ENCODE measurements at places on chromosomes 12 and 14.

DNA sequence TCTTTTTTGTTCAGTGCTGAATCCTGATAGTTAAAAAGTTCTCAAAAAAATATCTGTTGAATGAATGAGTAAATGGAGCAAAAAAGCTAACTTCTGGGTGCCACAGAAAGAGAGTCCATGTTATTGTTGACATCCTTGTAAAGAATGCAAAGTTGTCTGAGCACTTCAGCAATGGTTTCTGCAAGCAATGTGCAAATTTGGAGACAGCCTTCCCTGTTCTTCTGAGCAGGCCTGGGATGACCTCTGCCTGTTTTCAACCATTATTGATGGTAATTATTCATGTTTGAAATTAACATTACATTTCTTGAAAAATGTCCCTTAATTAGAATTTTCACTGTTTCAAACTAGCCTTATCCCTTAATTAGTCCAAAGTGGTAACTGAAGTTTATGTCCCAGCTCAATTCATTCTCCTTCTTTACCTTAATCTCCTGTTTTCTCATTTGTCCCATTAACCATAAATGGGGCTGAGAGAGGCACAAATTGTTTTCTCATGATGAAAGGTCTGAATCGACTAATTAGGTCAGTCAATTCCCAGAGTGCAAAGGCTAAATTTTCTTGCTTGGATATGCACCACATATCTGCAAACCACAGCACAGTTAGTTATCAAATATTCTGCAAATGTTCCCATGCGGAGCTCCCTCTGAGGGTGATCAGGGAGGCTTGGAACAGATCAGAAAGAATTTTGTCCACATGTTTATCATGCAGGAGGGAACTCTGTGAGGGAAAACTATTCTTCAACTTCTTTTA is 139.4 kb upstream of the KRR1 start:
- DNase-seq: no peak

DNA sequence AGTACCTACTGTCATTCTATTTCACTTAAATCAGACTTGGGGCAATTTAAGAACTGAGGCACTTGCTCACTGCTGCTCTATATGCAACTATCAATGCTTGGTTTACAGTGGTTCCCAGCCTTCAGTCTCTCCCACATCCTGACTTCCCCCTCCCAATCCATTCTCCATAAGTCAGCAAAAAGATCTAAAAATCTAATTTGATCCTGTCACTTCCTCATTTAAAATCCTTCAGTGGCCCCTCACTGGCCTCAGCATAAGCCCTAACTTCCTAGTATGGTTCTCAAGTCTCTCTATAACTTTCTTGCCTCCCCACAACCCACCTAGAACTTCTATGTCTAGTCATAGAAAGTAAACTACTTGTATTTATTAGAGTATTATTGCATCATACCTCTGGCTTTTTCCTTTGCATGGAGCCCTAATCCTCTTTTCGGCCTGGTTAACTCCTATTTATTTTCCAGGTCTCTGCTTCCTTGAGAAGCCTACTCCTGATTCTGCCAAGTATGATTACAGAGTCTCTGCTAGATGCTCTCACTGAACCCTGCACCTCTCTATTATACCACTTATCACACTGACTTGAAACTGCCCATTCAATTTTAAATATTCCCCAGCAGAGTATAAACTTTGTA is 130.6 kb downstream of the RALGAPA1 start:
- no peak for DNase-seq

DNA sequence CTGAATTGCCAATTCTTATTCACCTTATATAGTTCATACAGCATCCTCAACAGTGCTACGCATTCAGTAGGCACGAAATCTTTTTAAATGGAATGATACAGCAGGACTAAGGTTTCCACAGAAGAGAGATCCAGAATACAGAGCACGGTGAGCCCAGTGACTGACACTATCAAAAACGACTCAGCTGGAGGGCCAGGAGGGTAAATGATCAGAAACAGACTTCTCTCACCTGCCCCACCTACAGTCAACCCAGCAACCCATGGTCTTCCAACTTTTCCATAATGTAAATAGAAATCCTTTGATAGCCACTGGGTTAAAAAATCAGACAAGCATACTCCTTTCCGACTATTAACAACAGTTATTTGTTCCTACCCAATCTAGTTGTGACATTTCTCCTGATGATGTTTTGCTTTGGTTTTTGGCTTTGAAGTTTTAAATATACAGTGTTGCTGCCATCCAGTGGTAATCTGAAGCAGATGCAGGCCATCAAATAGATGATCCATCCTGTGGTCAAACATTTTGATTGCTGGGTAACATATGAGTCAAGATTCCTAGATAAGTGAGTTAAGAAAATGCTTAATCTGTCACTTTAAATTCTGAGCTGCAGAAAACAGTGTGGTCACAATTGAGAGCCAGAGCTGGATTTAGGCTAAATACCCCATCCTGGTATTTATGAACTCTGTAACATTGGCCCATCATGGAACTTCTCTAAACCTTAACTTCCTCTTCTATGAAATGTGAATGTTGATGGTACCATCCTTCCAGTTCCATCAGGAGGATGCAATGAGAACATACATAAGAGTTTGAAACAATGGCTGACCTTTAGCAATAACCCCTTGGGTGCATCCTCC is 42.0 kb downstream of the GPHB5 start:
- no peak for DNase-seq

DNA sequence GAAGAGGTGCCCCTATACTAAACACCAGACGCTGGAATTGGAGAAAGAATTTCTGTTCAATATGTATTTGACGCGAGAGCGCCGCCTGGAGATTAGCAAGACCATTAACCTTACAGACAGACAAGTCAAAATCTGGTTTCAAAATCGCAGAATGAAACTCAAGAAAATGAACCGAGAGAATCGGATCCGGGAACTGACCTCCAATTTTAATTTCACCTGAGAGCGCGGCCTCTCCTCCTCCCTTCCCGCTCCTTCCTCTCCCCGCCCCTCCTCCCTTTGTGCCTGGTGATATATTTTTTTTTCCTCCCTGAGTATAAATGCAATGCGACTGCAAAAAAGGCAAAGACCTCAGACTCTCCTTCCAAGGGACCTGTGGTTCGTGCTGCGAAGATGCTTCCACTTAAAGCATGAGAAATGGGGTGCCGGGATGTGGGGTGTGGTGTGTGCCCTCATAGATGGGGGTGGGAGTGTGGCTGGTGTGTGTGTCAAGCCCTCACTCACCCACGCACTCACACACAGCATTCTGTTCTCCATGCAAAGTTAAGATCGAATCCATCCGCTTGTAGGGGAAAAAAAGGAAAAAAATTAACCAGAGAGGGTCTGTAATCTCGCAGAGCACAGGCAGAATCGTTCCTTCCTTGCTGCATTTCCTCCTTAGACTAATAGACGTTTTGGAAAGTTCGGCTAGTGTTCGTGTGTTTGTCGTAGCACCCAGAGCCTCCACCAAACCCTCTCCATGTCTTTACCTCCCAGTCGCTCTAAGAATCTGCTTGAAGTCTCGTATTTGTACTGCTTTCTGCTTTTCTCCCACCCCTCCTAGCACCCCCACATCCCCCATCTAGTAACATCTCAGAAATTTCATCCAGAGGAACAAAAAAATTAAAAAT is 4.5 kb downstream of the HOXC10 start:
- no peak for DNase-seq

DNA sequence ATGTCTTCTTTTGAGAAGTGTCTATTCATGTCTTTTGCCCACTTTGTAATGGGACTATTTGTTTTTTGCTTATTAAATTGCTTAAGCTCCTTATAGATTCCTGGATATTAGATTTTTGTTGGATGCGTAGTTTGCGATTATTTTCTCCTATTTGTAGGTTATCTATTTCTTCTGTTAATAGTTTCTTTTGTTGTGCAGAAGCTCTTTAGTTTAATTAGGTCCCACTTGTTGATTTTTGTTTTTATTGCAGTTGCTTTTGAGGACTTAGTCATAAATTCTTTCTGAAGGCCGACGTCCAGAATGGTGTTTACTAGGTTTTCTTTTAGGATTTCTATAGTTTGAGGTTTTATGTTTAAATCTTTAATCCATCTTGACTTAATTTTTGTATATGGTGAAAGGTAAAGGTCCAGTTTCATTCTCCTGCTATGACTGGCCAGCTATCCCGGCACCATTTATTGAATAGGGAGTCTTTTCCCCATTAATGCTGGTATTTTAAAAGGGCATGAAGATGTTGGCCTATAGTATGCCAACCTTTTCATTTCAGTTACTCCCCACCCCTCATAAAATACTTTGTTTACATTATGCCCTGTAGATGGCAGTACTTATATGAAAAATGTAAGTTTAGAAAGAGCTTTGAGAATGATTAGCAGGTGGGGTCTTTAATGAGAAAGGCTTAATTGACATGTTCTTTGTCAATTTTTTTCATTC is 62.9 kb upstream of the PSMA6 start:
- DNase-seq: no peak

DNA sequence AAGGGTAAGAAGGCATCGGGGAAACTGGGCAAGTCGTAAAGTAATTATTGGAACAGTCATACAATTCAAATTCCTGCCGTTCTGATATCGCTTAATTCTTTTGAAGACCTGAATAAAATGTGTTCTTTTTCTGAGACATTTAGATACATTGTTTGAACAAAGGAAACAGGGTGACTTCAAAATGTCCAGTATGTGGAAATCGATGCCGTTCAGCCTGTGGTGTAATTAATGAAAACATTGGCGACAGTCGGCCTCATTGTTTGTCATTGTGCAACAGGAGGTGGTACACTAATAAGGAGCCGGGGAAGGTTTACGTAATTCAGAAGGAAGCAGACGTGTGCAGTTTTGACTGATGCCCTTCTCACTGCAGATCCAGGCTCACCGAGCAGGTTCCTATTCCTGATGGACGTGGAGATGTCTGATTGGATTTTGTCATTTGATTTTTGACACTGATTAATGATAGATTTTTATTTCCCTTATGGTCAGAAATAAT is 92.7 kb downstream of the BORCS5 start:
- DNase-seq: no peak

DNA sequence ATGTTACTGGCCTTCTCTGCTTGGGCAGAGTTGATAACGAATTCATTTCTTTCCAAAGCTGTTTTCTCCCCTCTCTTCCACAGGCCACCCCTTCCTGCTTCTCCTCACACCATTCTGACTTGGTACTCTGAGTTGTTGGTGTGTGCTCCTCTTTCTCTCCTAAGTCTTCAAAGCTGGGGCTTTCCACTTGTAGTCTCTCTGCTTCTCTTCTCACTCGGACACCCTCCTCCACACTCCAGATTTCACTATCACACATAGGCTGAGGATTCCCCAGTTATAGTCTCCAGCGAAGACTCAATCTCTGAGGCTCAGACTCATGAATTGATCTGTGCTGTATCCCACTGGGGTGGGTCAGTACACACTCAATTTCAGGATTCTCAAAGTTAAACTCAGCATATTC is 201.0 kb downstream of the SSPN start:
- no peak for DNase-seq

- no peak for DNase-seq
Measured at GRCh38 chr12:51908876-51909592, 1.7 kb downstream of the ACVRL1 start.

DNA sequence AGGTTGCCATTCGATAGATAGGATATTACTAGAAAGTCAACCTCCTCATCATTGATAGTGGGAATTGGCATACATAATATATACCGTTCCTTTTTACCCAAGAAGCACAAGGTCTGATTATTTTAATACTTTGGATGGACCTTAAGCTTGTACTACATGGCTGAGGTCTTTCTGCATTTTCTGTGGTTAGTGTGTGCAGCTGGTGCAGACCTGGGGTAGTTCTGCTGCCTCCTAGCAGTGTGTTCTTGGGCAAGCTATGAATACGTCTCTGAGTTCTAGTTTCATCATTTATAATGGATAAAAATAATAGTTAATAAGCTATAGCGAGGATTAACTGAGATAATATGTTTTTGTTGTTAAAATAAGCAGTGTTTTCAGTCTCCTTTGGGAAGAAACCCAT is 2.2 kb downstream of the ZDHHC17 start:
- no peak for DNase-seq

DNA sequence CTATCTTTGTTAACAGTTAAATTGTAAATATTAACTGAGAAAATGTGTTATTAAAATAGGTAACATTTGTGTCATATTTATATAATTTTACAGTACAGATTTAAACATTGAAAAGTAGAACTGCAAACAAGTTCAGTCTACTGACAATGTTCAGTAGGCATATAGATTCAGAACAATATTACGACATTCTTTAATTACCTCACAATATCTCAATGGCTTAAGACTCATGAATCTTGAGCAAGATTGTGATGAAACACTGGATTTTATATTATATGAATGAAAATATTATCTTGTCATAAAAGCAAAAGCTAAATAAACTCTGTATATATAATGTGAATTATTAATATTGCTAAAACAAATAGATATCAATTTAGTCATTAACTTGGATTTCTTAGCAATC is 194.9 kb downstream of the ADAMTS20 start:
- DNase-seq: no peak

DNA sequence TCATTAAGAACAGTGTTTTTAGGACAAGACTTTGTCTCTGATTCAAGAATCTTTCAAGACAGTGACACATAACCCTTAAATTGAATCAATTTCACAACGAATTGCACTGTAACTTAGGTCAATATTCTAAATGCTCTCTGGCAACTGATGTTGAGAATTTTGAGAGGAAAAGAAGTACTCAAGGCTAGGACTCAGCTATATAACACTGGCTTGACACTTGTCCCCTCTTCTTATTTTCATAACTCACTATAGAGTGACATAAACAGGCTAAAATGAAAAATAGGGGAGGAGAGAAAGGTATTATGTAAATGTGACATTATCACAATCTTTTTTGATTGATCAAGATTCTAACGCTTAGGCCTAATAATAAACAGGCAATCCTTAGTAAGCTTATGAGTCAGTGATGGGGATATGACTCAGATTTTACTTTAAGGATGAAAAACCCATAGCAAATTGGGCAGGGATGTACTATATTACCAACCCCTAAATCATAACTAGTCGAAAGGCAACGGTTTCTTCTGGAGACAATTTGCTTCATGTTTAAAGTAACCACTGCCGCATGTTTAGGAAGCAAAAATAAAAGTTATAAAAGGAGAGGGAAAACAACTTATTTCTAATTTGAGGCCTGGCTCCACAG is 10.9 kb downstream of the BTG1 start:
- DNase-seq: no peak

GRCh38 chr14:61894452-61895077 is 132.3 kb downstream of the SNAPC1 start:
- peak; percentile 27 for DNase-seq

GRCh38 chr14:100790502-100791347 is 35.2 kb upstream of the MEG3 start:
- DNase-seq: no peak

DNA sequence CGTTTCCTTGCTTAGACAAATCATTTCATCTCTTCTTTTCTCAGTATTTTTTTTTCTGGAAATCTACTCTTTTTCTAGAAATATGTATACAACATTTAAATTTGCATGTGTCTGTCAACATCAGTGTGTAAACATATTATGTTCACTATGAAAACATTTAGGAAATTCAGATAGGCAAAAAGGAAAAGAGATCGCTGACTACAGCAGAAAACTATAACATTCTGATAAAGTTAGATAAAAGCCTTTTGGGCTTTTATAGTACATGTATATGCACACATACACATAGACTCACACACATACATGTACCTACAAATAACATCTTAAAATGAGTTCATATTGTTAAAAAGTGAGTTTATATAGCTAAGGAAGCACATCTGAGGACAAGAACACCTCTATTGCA is 142.1 kb downstream of the RAD51B start:
- no peak for DNase-seq

GRCh38 chr12:91155990-91156389 is 26.6 kb downstream of the DCN start:
- DNase-seq: no peak

- no peak for DNase-seq
Measured at GRCh38 chr12:18145924-18146323, 55.9 kb upstream of the RERGL start.
